Activated CD4-positive, alpha-beta T cell treated with anti-CD3 and anti-CD28 coated beads, Interleukin-2, amount 50 U/mL, for 48 hours (primary cell): ENCODE measurements at places on chromosomes 5 and 9.

- DNase-seq: no peak
Observed at GRCh38 chr5:118095115-118095514, 893.2 kb downstream of the DTWD2 start.

DNA sequence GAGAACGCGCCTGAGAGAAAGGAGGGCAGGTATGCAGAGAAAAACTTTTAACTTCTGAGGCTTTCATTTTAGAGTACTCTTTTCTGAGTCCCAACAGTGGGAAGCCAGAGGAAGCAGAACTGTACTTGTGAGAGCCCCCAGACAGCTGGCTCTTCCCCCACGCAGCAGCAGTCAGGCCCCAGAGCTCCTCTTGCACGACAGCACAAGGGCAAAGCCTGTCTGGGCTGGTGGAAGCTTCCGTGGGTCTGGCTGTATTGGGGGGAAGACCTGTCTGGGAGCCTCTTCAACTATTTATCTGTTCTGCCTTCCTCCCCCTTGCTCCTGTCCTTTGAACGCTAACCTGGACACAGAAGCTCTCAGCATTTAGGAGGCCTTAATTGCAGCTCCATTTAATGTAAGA, 68.2 kb downstream of the THBS4 start:
- DNase-seq: no peak

DNA sequence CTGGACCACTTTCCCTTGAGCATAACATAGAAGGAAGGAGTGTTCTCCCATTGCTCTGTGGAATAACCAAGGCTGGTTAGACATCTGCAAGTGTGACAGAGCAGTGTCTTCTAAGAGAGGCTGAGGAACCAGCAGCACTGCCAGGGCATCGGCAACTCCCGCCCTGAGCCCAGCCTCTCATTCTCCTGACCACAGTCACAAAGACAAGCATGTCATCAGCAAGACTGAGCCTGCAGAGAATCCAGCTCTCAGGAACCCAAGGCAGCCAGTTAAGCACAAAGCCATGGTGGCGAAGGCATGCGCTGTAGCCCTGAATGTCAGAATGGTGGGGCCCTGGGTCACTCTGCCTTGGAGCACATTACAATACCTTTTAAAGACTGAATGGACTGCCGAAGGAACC, 253.9 kb downstream of the AGTPBP1 start:
- DNase-seq: no peak

DNA sequence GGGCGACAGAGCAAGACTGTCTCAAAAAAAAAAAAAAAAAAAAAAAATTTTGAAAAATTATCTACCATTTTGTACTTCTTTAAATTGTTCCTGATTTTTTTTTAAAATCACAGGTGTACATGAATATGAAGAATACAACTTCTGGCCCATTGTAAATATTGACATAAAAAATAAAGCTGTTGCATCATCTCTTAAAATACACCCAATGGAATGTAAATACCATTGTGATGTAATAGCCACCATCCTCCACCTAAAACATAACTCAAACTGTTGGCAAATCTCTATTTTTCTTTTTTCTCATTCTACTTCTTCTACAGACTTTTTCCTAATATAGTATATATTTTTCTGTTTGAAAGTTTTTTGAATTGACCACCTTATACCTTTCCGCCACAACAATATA, 61.0 kb upstream of the TEX48 start:
- DNase-seq: no peak

DNA sequence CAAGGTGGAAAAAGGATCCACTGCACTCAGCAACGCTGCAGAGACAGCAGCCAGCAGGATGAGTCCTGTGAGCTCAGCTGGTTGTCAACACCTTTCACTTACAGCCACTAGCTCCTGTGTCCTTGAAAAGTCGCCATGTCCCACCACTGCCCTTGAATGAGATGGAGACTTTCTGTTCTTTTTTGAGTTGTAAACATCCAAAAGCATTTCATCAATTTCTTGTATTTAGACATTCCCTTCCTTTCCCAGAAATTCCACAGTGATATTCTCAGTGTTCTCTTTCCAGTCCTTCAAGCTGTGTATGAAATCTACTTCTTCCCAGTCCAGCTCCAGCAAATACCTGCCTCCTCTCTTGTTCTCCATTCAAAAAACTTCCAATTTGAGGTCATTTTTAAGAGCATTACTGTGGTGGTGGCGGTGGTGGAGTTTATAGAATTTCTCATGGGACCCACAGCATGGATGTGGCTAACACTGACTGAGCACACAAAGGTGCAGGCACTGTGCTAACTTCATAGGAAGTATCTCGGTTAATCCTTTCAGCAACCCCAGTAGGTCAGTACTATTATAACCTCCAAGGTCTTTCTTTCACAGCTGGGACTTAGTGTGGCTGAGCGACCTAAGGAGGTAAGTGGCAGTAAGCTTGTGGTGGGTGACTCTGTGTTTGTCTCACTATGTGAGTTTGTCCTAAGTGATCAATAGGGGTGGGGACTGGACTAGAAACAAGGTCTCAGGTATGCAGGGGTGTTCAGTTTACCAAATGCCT, 15.0 kb upstream of the GPX3 start:
- no peak for DNase-seq
